ENCODE measurements at places on chromosomes 12 and 14.

DNA sequence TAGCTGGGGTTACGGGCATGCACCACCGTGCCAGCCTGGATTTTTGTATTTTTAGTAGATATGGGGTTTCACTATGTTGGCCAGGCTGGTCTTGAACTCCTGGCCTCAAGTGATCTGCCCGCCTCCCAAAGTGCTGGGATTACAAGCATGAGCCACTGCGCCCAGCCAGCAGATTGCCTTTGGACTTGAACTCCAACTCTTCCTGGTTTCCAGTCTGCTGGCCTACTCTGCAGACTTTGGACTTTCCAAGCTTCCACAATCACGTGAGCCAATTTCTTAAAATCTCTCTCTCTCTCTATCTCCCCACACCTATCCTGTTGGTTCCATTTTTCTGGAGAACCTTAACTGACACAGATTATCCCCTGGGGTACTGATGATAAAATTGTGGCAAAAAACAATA, 55.0 kb downstream of the EMP1 start:
- DNase-seq, result no peak

- no peak for DNase-seq
Observed at GRCh38 chr12:67664171-67664570, 15.6 kb downstream of the DYRK2 start.

GRCh38 chr12:122306407-122306806, 40.1 kb upstream of the VPS33A start:
- no peak for DNase-seq

DNA sequence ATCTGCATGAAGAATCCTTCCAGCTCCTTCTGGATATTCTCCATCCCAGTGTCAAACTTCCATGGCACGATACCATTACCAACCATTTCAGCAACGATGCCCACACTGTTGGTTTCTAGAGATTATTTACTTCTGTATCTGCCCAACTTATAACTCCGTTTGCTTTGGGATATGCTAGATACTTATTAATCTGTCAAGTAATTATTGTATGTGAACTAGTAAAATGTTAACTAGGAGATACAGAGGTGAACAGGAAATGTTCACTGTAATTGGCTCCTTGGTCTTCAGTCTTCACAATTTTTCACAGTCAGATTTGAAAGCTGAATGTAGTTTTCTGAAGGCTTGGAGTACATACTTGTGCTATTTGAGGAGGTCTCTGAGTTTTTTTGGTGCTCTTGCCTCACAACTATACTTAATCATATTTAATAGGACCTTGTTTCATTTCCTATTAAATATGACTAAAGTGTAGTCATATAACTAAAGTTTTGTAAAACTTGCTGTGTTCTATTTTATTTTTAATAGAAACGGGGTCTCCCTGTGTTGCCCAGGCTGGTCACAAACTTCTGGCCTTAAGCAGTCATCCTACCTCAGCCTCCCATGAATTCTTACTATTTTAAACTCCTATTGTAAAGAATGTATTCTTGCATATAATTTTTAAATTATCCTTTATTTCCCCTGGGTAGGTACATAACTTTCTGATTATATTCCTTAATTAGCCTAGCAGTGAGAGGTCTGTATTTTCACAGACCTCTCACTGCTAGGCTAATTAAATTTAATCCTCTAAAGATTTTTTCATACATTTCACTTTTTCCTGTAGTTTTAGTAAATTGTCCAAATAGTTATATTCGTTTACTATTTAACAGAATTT, 79.7 kb downstream of the FGD4 start:
- DNase-seq, result peak; percentile 25

GRCh38 chr12:117036046-117036445, 63.2 kb downstream of the TESC start:
- no peak for DNase-seq

DNA sequence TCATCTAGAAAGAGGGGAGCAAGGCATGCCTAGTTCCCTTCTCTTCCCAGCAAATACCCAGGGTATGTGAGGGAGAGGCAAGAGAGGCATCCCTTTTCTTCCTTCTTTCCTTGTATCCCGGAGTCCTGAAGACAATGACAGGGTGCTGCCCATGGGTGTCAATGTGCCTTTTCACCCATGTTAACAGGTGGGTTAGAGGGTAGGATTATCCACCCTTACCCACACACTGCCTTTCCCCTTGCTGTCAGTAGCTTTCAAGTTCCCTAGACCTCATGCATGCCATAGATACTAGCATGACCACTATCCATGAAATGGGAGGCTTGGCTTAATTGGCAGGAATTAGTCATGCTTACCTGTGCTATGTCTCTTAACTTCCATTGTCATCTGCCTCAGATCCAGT, 36.3 kb upstream of the PCNX1 start:
- no peak for DNase-seq

- DNase-seq, result no peak
Observed at GRCh38 chr12:106903241-106903945, 52.3 kb upstream of the TMEM263 start.

DNA sequence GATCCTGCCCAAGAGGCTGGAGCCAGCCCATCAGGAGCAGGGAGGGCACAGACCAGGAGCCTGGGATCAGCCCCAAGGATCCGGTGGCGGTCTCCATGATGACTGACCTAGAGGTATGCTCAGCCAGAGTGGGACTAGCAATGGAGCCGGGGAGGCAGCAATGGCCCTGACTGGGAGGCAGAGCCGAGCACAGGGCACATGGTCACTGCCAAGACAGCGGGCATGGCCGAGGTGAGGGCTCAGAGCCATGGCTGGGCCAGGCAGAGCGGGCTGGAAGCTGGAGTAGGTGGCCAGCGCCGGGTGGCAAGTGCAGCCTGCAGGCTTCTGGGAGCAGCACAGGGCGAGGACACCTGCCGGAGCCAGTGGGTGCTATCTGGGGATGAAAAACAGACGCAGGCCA, 259.3 kb downstream of the BCL11B start:
- DNase-seq, result no peak

DNA sequence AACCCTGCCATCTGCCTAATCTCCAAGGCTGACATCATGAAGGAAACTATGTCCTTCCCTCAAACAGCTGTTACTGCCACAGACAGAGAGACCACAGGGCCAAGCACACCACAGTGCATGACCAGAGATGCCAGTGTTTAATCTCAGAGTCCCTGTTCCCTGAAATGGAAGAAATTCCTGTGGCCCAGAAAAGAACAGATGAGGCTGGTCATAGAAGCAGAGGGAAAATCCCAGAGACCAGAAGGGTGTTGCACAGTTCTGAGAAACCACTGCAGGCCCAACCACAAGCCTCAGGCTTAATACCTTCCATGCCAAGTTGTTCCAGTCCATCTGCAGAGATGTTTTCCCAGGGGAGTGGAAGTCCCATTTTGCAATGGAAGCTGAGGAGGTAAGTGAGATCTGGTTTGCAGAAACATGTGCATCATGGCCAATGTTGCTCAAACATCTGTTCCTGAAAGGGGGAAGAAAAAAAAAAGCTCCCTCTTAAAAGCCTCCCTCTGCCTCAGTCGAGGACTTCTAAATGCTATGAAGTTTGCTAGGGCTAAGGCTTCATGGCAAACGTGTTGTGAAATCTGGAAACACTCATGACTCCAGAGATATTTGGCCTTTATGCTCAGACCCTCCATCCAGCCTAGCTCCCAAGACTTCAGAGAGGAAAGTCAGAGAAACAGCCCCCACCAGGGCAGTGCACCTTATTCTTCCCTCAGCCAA, 98.6 kb downstream of the SCARB1 start:
- DNase-seq, result peak; percentile 81

DNA sequence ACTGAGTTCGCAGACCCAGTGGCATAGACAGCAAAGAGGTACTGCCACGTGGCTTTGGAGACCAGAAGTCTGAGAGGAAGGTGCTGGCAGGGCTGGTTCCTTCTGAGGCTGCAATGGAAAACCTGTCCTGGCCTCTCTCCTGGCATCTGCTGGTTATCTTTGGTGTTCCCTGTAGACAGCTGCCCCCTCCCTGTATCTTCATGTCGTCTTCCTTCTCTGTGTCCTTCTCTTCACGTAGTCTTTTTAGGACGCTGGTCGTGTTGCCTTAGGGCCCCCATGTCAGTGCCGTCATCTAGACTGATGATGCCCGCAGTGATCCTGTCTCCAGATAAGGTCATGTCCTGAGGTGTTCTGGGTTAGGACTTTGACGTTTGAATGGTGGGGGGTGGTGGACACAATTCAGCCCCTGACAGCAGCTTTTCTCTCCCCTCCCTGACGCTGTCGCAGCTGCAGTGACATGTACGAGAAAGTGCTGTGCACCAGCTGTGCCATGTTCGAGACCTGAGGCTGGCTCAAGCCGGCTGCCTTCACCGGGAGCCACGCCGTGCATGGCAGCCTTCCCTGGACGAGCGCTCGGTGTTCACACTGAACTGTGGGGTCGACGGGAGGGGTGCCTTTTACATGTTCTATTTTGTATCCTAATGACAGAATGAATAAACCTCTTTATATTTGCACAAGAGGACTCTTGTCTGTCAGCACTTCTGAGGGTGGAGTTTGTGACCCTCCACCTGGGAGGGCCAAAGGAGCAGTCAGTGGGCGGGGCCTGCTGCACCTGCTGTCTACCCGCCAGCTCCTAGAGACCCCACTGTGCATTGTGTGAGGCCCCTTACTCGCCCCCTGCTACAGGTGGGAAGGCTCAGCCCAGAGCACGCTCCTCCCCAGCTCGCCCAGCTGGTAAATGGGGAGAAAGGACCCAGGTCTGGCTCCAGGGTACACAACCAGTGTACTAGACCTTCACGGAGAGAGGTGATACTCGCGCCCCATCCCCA, 6.3 kb downstream of the SIVA1 start:
- no peak for DNase-seq

GRCh38 chr12:1939331-1939730, 20.9 kb upstream of the CACNA2D4 start:
- DNase-seq, result no peak

DNA sequence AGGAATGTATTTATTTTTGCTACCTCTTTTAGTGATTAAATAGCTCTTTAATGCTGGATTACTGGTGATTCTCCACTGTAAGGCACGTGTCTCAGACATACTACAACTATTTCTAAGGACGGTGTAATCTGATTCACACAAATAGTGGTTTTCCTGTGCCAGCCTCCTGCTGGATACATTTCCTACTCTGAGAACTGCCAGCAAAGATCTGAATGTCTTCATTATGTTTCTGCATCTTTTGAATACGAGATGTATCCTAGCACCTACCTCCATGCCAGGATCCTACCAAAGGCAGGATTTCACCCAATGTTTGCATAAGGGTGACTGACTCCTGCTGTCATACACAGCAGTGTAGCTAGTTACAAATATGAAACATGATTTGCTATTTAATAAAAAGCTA, 120.6 kb downstream of the PRICKLE1 start:
- no peak for DNase-seq

GRCh38 chr12:31466768-31467167, 124.2 kb downstream of the DENND5B start:
- DNase-seq, result no peak

- DNase-seq, result no peak
Observed at GRCh38 chr14:88258021-88258420, 65.0 kb downstream of the KCNK10 start.

GRCh38 chr12:116127859-116128258, 149.6 kb downstream of the MED13L start:
- no peak for DNase-seq

GRCh38 chr12:7219599-7220243, 30.2 kb downstream of the PEX5 start:
- DNase-seq, result peak; percentile 51

GRCh38 chr12:110074089-110074488, 25.8 kb upstream of the C12orf76 start:
- no peak for DNase-seq

DNA sequence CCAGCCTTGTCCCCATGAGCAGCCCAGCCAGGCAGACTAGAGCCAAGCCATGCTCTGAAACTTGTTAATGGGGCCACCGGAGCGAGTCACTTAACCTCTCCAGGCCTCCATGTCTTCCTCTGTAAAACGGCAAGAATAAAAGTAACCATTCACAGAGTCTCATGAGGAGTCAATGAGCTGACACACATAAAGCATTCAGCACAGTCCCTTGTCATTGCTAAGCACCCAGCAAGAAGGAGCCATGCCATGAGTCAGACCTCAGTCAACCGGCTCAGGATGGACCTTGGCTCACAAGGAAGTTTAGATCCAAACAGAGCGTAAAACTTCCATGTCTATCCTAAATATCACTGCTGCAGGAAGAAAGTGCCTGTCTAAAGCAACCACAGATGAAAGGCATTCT, 10.6 kb downstream of the FICD start:
- no peak for DNase-seq

GRCh38 chr12:131454418-131455217, 256.3 kb upstream of the SFSWAP start:
- DNase-seq, result peak; percentile 83

DNA sequence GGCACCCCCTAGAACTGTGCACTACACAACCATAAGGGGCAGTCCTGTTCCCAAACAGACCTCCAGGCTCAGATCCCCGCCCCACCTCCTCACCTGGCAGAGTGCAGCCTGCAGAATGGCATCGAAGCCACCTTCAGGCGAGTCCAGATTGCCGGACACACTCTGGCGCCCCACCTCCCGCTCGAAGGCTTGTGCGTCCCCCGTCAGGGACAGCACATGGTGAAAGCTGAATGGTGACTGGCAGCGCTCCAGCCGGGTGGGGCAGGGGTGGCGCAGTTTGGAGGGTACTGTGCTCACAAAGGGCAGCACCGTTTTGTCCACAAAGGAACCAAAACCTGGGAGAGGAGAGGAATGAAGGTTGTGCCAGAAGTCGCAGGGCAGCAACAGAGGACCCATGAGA, 10.6 kb downstream of the ITGB7 start:
- DNase-seq, result no peak

- peak; percentile 93 for DNase-seq
Observed at GRCh38 chr14:77028384-77029231, at the start of gene IRF2BPL. Gene IRF2BPL (minus strand): TSS chr14:77028708. CDS start chr14:77027792, 916 bp downstream.

DNA sequence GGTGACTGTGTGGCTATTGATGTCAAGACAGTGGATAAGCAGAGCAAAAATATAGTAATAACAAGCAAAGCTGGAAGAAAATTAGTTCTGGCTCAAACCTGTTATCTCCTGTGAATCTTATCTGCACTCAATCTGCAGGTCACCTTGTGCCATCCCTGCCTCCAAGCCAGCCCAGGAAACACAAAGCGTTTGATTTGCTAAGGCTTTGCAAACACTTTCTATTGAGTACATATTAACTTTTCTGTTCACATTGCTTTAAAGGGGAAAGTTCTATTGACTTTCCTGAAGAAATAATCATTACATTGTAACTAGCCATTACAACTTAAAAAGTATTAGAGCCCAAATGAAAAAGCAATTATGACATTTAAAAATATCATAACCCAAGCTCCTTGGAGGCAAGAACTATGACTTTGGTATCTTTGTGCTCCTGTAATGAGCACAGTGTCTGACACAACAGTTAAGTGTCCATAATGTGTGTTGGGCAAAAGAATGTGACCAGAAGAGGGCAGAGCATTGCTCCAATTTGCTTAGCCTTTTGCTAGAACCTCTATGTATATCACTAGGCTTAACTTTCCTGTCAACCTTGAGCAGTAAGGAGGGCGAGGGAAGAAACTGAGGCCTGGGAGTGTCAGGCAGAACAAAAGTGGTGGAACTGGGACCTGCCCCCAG, 24.7 kb downstream of the SERPINA3 start:
- peak; percentile 26 for DNase-seq

DNA sequence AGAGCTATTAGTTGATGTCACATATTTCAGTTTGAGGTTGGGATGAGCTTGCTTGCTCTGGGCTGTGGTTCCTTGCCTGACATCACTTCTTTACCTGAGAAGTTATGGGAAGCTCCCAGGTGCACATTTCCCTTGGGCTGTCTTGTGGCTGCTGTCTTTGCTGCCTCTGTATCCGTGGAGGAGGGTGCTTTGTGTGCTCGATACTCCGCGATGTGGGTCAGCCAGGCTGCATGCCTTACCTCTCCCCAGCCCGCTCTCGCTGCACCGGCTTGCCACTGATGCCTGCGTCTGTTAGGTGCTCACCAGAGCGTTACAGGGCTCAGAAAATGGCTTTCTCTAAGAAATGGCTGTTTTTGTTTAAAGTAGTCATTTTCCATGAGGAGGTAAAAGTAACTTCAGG, 19.6 kb downstream of the PELI2 start:
- DNase-seq, result no peak
